ENCODE measurements at places on chromosomes 7 and 10.

DNA sequence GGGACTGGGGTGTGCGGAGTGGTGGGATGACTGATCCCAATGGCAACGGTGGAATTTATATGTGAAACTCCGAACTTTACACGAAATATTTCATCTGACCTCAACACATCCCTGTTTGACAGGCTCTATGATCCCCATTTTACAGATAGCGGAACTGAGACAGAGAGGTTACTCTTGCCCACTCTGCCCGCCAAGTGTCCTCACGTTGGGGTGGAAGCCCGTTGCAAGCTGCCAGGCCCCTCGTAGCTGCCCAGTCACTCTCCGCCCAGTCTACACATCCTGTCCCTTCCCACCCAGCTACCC is 397 bp upstream of the NFE2L3 start:
- no peak for DNase-seq

DNA sequence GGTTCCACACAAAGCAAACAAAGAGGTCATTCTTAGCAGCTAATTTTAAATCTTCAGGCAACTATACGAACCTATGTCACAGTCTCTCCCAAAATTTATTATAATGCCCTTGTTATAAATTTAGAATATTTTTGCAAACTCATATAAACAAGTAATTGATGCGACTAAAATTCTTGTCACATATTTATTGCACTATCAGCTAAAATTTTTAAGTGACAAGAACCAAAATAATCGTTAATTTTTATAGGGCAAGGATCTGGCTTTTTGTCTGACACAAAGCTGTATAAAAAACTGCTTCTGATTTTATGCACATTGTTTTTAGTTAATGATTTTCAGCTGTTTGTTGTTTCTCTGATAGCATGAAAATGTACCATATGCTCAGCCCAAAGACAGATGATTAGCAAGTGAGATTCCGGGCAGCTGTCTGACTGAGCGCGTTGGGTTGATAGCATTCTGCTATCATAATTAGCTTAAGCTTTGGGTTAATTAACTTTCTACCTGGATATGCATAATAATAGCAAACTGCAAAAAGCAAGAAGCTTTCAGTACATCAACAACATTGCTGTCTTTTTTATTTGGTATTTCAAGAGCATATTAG is 136.0 kb downstream of the MGMT start:
- DNase-seq = no peak

GRCh38 chr10:98249134-98249533 is 18.9 kb downstream of the LOXL4 start:
- no peak for DNase-seq

GRCh38 chr7:30212701-30213111 is 71.7 kb upstream of the ZNRF2 start:
- DNase-seq = no peak

DNA sequence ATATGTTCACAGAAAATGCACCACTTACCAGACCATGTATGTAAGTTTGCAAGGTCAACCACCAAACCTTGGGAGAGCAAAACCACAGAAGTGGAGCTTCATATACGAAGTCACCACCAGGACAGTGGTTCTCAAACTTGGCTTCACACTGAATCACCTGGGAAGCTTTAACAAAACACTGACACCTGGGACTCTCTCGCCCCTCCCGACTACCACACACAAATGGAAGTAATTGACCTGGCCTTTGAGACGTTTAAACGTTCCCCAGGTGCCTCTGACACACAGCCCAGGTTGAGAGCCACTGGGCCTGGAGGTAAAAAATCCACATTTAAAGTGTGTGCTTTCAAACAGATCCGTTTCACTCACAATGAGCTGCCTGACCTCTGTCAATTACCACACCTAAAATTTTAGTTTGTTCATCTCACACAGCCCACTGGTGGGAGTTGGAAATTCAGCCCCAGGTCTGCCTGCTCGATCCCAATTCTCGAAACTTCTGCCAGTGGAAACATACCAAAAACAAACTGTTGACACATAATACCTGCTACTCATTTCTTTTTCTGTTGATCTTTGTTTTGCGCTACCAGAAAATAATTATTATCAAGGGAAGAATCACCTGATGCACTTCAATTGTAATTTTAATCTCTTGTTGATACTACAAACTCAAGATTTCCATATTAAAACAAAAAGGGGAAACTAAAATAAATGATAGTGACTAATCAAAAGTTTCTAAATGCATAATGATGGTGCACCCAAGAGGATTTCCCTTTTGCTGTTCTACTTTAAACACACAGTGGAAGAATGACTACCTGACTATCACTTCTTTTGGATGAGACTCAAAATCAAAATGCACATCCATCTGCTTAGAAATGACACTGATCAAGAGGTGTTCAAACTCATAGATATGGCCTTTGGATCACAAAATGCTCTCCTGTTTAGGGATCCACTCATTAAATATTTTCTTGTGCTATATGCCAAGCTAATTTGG is 26.6 kb downstream of the CDNF start:
- no peak for DNase-seq

- no peak for DNase-seq
These were observed 3.0 kb upstream of the AOC1 start for GRCh38 chr7:150849204-150849775.

DNA sequence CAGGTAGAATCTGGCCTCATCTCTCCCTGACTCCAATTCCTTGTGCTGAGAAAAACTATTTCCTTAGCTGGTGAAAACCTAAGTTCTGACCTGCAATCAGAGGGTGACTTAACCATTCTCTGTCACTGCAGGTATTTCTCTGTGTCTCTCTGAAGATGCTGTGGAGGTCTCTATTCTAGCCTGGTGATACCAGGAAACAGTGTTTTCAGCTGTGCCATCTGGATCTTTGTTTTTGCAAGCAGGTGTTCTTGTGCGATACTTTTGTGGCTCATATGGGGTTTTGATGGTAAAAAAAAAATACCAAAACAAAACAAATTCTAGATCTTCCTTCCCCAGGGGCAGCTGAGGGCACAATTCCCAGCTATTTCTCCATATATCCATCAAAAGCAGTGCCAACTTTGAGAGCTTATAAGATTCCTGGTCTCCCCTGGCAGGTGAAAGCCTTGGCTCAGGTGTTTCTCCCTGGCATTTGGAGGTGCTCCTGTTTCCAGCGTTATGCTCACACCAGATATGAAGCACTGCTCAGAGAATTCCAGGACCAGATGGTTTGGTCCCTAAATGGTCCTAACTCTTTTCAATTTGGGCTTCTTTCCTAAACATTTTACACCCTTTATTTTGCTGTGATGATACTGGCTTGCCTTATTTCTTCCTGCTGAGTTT is 9.9 kb upstream of the NPVF start:
- no peak for DNase-seq

- DNase-seq = no peak
These were observed 471.7 kb upstream of the GALNT17 start for GRCh38 chr7:70660154-70660818.

DNA sequence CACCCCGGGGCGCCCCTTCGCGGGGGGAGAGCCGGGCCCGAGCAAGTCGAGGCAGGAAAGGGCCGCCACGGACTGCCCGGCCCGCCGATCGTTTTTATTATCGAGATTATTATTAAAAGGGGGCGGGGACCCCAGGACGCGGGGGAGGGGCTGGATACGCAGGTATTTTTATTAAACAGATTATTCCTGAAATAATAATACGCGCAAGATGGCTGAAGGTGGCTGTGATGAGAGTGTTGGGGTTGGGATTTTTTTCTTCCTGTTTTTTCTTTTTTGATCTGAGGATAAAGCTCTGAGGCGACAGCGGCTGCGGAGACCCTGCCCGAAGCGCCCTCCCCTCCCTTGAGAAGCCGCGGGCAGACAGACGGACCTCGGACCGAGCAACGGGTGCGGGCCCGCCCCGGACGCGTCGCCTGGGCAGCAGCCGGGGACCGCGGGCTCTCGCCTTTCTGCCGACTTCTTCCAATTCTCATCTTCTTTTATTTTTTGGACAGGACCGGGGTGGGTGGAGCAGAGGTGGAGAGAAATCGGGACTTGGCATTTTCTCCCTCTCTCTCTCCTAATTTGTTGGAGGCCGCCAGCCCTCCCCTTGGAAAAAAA is 1.4 kb upstream of the TRIM8 start:
- DNase-seq = peak; percentile 44

GRCh38 chr7:26197153-26198115 is 3.1 kb downstream of the HNRNPA2B1 start:
- no peak for DNase-seq

GRCh38 chr10:71396084-71396710 is 523 bp upstream of the CDH23 start:
- DNase-seq = no peak

DNA sequence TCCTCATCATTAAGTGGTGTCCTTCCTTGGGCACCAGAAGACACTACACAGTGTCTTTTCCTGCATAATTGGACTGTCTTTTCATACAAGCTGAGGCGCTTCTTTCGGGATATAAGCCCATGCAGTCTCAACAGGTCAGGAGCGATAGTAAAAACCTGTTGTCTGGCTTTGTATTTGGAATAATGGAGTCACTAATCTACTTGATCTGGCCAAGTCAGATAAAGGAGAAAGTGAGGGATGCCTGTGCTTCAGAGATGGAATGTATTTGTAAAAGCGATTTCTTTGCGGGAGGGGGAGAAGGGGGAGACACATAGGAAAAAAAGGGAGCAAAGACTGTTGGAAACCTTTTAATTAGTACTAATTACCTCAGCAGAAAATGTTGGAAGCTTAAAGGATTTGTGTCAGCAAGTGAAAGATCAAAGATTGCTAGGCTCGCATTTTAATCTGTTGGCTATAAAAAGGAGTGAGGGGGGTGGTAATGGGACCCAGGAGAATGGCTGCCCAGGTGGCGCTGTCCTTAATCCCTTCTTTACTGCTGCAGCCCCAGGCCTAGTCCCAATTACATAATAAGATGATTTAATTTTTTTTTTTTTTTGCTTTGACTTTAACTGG is 581.4 kb downstream of the LRMDA start:
- DNase-seq = no peak

- DNase-seq = no peak
These were observed 68.7 kb downstream of the NEUROD6 start for GRCh38 chr7:31271641-31272405.

DNA sequence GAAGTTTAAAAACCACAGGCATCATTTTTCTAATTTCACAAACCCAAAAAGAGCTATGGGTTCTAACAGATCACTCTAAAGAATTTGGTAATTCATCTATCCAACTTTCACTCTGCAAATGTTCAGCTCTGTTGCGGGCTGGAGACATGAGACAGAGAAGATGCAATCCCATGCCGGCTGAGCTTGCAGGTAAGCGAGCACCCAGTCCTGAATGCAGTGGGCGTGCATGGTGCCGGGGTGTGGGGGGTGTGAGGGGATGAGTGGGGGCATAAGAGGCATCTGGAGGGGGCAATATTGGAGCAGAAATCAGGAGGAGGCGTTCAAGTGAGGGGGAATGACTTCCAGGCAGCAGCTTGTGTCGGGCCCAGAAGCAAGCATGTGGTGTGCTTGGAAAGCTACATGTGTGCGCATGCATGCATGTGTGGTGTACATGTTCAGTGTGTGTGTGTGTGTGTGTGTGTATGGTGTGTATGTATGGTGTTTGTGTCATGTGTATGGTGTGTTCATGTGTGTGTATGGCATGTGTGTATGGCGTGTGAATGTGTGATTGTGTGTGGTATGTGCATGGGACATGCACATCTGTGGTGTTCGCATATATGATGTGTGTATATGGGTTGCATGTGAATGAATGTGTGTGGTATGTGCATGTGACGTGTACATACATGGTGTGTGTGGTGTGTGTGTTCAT is 172.9 kb downstream of the PRKCQ start:
- DNase-seq = no peak

All from fibroblast of skin of left quadriceps (primary cell).